Stimulated activated CD4-positive, alpha-beta T cell treated with anti-CD3 and anti-CD28 coated beads, TNF-alpha, amount 100 ng/mL, for 1 hour (primary cell): ENCODE measurements at places on chromosomes 6 and 20.

DNA sequence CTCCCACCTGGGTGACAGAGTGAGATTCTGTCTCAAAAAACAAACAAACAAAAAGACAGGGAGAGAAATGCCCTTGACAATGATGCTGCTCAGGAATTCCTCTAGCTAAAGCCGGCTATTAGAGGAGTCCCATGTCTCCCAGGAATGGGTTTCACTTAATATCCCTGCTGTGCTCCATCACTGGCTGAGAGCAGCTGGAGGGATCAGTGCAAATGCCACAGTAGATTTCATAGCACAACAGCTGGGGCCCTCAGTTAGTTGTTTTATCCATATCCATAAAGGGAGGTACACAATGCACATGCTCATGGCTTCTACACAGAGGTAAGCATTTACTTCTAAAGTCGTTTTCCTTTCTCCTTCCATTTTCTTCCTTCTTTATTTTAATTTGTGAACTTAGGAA lies 742.0 kb upstream of the POU3F2 start:
- no peak for DNase-seq

DNA sequence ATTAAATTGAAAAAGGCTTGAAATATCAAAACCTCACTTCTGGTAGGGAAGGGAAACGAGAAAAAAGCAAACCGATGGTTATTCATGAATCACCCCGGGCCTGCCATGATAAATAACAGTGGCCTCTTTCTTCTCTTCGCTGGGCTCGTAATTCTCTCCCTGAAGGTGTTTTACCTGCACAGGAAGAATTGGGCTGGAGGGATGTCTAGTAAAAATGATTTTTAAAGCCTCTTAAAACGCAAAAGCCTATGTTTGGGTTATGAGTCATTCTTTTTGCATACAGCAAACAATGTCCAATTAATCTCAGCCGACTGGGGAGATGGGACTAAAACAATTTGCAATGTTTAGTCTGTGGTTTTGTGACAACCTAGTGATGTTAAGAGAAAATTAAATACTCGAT lies 16.8 kb downstream of the LINC00237 start:
- DNase-seq = no peak

GRCh38 chr6:502761-503160 lies 111.2 kb downstream of the IRF4 start:
- no peak for DNase-seq

- DNase-seq = no peak
These were observed 24.3 kb upstream of the ADGRF1 start for GRCh38 chr6:47066418-47066817.

- no peak for DNase-seq
These were observed 93.3 kb downstream of the ADGRB3 start for GRCh38 chr6:68728159-68728979.

DNA sequence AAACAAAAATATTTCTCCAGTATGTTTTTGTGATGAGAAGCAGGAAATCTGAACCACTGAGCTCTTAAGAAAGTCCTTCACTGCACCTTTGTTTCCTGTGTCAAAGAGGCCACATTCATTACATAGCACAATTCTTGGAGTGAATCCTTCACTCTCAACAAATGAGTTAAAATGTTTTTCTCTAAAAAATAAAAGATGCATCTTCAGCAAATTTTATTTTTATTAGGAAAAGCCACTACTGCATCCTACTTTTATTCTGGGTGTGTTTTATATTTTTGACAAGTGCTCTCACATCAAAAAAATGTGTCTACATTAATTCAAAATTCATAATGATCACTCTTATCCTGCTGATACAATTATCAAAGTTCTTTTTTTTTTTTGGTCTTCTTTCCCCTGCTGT lies 76.3 kb downstream of the PLCB4 start:
- DNase-seq = no peak

DNA sequence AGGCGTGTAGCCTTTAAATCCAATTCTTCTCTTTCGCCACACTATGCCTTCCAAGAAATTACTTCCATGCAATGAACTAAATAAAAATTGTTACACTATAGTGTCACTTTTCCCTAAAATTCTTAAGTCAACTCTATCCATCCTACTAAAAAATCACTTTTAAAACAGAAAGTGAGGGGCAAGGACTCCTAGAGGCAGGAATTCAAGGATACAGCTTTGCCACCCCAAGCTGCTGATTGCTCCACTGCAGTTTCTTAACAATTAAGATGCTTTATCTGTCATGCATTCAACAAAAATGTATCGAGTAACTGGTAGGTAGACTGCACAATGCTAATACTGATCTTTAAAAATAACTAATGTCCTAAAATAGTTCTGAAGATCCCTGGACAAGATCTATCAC lies 4.3 kb downstream of the MCM9 start:
- DNase-seq = no peak

DNA sequence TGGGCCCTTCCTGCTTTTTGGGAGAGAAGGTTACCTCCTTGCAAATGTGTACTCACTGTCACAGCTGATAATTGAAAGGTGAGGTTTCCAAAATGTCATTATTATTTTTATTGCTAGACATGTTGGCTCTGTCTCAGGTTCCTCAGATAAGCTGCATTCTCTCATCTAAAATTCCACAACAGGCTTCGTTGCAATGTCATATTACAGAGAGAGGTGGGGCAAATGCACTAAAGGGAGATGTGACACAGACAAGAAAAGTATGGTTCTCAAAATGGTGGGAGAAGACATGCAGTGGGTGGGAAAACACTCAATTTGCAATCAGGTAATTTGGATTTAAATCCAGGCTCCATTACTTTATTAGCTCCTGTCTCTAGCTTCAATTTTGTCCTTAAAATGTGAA lies 256.4 kb upstream of the POU3F2 start:
- DNase-seq = no peak

DNA sequence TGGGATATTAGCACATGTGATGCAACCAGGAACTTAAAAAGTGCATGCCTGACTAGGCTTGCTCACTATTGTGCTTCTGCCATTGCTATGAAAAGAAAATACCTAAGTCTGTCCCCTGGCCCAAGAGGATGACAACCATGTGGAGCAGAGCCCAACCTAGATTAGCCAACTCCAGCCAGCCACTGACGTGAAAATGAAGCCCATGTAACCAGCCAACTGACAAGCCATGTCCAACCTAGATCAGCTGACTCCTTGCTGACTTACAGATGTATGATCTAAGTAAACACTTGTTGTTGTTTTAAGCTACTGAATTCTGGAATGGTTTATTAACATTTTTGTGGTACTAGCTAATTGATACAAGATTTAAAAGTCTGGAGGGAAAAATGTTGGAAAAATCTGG lies 47.5 kb downstream of the PIGU start:
- no peak for DNase-seq

DNA sequence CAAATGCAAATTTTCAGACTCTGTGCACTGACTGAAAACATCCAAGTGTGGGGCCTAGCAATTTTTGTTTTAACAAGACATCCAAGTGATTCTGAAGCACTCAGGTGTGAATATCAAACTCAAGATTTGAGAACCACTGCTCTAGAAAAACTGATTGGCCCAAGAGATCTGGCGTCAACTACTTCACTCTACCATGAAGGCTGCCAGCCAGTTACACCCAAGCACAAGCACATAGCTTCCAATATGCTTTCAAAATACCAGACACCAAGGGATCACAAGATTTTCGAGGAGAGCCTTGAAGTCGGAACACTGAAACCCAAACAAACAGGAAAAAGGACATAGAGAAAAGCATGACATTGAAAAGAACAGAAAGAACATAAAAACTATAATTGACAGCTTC lies 140.2 kb downstream of the PTCHD4 start:
- DNase-seq = no peak

GRCh38 chr6:89992818-89993217 lies 98.5 kb downstream of the GJA10 start:
- DNase-seq = no peak
